ENCODE measurements at places on chromosomes 4 and X.
A peak's percentile ranks its signal among the peaks of the same experiment; 100 is the strongest.

- DNase-seq: no peak
These were observed 21.9 kb downstream of the NSG1 start for GRCh38 chr4:4408576-4409335.

GRCh38 chrX:33156152-33156726 is 55.1 kb downstream of the DMD start:
- no peak for DNase-seq

DNA sequence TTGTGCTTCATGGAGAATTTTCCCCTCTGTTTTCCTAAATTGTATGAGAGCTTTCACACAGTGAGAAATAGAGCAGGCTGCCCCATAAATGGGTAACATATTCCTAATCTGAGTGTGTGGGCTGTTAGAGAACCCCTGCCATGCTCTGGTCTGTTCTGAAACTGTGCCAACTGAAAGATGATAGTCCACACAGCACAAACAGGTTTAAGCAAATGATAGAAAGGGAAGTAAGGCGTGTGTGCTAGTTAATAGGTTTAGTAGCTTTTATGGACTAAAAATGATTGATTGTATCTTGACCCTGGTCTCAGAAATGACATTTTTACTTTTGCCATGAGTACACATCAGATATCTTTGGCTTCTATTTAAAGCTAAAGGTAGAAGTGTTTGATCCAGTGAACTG is 106.2 kb downstream of the PRRG1 start:
- no peak for DNase-seq

DNA sequence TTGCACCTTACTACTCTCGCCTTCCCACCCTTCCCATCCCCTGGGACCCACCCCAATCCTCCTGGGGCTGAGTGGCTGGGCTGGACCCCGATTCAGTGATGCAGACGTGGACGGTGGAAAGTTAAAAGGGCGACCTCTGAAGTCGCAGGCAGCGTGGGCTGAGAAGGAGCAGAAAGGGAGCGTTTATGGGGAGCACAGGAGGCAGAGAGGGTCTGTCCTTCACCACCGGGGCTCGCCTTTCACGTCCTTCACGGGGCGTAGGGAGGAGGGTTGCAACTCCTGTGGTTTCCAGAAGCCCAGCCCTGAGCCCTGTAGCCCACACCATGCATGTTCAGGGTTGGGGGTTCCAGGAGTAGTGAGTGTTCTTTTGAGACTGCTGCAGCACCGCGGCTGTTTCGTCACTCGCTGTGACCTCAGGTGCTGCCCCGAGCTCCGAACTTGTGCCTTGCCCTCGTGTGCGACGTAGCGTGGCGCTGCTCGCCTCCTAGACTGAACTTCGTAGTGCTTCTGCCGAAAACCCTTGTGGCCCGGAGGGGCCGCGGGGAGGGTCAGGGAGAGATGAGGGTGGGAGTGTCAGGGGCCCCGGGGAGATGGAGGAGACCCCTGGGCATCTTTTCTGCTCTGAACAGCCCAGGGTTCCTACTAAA is 1.6 kb downstream of the NHS start:
- no peak for DNase-seq

DNA sequence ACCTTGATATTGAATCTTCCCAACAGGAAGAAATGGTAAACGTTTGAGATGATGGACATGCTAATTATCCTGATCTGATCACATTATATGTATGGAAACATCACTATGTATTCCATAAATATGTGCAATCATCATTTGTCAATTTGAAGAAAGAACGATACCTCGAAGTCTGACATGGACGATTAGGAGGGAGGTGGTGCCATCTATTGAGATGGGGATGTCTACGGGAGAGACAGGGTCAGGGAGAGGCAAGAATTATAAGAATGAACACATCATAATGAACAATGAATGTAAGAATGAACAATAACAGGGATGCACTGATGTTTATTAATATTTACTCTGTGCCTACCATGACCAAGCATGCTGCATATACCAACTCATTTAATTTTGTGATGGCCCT is 93.7 kb upstream of the SOD3 start:
- no peak for DNase-seq

DNA sequence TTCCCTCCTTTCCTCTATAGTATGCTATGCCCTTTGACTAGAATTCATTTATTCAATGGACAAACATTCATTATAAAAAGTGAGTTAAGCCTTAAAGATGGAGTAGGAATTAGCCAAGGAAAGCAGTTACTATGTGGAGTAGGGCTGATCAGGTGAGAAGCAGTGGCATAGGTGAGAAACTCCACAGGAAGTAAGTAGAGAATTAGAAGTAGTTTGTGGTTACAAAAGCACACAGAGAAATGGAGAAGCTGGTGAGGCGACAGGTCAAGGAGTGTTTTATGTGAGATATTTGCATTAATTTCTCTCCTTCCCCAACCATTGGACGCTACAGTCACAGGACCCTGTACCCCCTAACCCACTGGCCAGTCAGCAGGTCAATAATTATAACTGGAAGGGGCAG is 30.6 kb downstream of the SETD7 start:
- DNase-seq: no peak

- DNase-seq: no peak
These were observed 39.0 kb downstream of the GUCY1A1 start for GRCh38 chr4:155705664-155706063.

GRCh38 chr4:152579916-152580315 is 44.0 kb upstream of the FBXW7 start:
- DNase-seq: no peak

GRCh38 chr4:173333658-173334084 is 487 bp downstream of the HMGB2 start:
- no peak for DNase-seq

- no peak for DNase-seq
These were observed 277.1 kb downstream of the ANKRD50 start for GRCh38 chr4:124435274-124435950.

GRCh38 chr4:83335701-83336100 is 1.1 kb upstream of the HPSE start:
- no peak for DNase-seq

- DNase-seq: peak; percentile 56
These were observed 81.8 kb downstream of the FRYL start for GRCh38 chr4:48698029-48698971.

- no peak for DNase-seq
These were observed 4.2 kb upstream of the PKD2 start for GRCh38 chr4:88003261-88003660.

GRCh38 chr4:126071346-126072333 is 756.9 kb downstream of the FAT4 start:
- peak; percentile 10 for DNase-seq

GRCh38 chr4:170589597-170590191 is 499.9 kb upstream of the AADAT start:
- DNase-seq: no peak

DNA sequence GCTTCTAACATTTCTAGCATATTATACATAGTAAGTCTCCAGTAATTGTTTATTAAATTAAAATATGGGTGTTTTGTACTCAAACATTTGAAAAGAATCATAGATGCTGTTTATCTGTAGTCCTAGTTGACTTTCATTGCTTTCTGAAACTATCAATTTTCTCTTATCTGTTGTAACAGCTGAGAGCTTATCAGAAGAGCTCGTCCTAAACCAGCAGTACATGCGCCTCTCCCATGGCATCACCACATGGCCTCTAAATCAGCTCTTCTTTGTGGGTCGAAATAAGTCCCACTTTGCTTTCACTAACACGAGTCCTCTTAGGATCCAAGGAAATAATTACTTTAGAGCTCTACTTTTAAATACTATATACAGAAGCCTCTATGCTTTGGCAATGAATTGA is 55.1 kb downstream of the PPP3CA start:
- no peak for DNase-seq

GRCh38 chr4:32986236-32986635 is 2266.1 kb downstream of the PCDH7 start:
- DNase-seq: no peak

DNA sequence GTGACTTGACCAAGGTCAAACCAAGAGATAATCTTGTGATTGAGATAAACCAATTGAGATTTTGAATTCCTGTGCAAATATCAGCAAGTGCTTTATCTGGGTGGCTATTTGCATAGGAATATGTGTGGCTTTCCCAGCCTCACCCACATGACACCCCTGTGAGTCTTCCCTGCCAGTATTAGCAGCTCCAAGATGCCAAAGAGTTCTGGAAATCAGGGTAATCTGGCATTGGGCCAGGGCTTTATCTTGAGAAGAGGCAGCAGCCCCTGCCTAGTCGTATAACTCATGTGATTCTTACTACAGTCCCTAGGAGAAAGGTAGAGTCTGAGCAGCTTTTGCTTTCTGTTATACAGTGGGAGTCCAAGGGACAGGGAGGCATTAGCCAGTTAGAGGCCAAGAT is 87.7 kb downstream of the RLIM start:
- DNase-seq: no peak

DNA sequence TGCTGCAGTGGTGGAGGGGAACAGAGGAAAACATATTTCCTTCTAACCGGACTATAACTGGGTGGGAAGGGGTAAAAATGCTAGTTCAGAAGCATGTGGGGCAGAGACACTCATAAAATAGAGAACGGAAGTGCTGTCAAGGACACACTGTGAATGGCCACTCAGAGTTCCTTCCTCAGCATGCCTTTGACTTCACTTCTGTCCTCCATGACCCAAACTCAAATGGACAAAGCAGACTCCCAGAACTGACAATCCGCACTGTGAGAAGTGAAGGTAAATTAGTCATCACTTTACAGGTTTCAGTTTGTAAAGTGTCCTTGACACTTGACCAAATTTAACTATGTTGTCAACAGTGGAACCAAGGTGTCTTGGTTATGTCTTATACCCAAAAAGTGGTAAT is 30.2 kb upstream of the ELF2 start:
- DNase-seq: no peak

- no peak for DNase-seq
These were observed 52.7 kb downstream of the DCLK2 start for GRCh38 chr4:150130933-150131332.

DNA sequence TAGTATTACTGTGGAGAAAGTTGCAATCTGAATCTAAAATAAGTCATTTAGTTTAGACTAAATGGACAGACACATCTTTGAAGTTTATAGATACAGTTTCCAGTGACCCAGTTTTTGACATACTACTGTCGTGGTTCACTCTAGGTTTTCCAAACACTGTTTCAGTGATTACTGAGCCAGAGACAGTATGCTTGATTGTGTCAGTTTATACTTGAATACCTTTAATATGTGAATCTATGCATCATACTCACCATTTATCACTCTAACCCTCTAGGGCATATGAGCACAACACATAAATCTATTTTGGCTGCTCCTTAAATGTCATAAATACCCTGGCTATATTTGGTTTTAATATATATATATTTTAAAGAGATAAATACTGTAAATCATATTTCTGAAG is 173.5 kb downstream of the GRID2 start:
- DNase-seq: no peak

DNA sequence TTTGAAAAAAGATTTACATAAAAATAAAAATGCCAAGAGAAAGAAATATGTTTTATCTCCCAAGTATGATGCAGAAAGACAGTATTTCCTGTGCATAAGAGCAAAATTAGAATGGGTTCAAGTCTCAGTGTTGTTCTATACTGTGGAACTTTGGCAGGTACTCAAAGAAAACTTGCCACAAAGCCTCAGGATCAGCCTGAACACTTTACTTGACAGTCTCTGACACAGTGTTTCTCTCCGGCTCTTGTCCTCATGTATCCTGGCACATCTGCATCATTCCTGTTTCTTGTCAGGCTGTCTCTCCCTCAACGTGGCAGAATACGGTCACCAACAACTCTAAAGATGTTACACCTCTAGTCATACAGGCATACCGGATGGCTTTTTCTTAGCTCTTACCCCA is 273.7 kb downstream of the ARHGAP24 start:
- DNase-seq: no peak

GRCh38 chrX:276581-277201 is 4.5 kb upstream of the PLCXD1 start:
- DNase-seq: no peak

- peak; percentile 28 for DNase-seq
These were observed 72.2 kb upstream of the ELOVL6 start for GRCh38 chr4:110270492-110271197.

DNA sequence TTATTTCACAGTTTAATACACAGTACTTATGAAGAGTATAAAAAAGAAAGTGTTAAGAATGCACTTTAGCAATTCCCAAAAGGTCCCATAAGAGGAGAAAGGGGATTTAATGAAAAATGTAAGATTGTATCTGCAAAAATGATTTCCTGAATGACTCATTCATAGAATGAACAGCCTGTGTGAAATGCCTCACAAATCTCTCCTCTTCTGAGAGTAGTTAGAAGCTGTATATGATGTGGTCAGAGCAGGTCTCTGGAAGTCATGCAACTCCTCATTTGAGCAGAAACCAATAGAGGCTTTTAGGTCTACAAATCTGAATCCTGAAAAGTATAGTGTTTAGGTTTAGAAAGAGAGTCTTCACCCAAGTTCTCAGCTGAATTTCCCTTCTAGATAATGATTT is 381.3 kb upstream of the INTU start:
- DNase-seq: peak; percentile 23

- no peak for DNase-seq
These were observed 192.3 kb downstream of the TLL1 start for GRCh38 chr4:166065324-166065723.

DNA sequence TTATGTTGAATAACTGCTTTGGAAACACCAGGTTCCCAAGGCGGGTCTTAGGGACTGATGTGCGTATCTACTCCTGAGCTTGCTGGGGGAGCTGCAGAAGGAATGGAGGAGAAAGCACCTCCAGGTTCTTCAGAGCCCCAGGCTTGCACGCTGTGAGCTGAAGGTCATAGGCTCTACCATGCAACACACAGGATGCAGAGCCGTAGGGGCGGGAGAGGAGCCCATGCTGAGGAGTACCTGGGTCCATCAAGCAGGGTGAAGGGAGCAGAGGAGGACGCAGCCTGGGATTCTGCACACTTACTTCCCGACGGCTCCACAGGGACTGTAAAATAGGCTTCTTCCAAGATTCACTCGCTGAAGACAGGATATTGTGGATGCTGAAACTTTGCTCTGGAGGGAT is 426.5 kb upstream of the FRG1 start:
- DNase-seq: no peak

DNA sequence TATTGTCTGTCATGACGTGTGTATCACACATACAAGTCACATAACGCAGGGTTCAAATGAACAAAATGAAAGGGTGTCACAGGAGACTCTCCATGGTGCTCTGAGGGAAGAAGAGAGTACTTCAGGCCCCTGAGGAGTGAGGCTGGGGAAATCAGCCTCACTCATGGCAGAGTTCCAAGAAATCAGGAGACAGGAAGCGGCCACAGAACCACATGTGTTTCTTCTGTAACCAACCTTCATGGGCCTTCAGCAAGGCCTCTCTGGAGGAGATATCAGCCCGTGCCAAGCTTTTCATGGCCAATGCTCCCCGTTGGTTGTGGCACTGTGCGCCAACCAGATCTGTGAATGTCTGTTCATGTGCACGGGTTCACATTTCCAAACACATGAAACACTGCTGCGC is 76.0 kb downstream of the NAT8L start:
- no peak for DNase-seq

GRCh38 chr4:123696687-123697086 is 300.1 kb downstream of the SPRY1 start:
- no peak for DNase-seq

- DNase-seq: no peak
These were observed 70.7 kb upstream of the PPP3CA start for GRCh38 chr4:101418055-101418454.

- DNase-seq: no peak
These were observed 3.5 kb downstream of the SPINK2 start for GRCh38 chr4:56817840-56818491.
